ENCODE measurements at places on chromosomes 7 and 10. TPM values are rescaled to one million over a fixed set of nuclear protein-coding genes. Genes with fewer than 3 reads are reported as not detected.

CAMK2B gene
- total RNA-seq: not detected

ZPBP gene
- total RNA-seq: not detected

ERVW-1 gene
- not detected for total RNA-seq

AASS gene
- total RNA-seq: 18.9 TPM

LRRTM3 gene
- not detected for total RNA-seq

ASZ1 gene
- total RNA-seq: 0.24 TPM

TSPAN13 gene
- 33.0 TPM for total RNA-seq

CYP3A7 gene
- total RNA-seq: 1.0 TPM

CCDC146 gene
- total RNA-seq: 0.24 TPM

OPN1SW gene
- total RNA-seq: not detected

UNCX gene
- total RNA-seq: not detected

ZNF775 gene
- 22.2 TPM for total RNA-seq

OPALIN gene
- total RNA-seq: not detected

NPS gene
- not detected for total RNA-seq

MYH16 gene
- 0.26 TPM for total RNA-seq

HSPA12A gene
- total RNA-seq: 5.2 TPM

TAS2R5 gene
- 0.39 TPM for total RNA-seq

DYNC1I1 gene
- 0.13 TPM for total RNA-seq

A1CF gene
- not detected for total RNA-seq

SRRT gene
- 79.0 TPM for total RNA-seq

UPK3BL2 gene
- total RNA-seq: not detected

RPEL1 gene
- total RNA-seq: 0.13 TPM

SYT15 gene
- total RNA-seq: 0.24 TPM

TBX20 gene
- total RNA-seq: 1.2 TPM

STEAP1B gene
- 4.4 TPM for total RNA-seq

SPDYE2B gene
- not detected for total RNA-seq

PAOX gene
- 5.6 TPM for total RNA-seq

IDI2 gene
- total RNA-seq: not detected

OIT3 gene
- not detected for total RNA-seq

RUFY2 gene
- 17.8 TPM for total RNA-seq

ADAMTS14 gene
- total RNA-seq: 0.08 TPM

OGDHL gene
- total RNA-seq: 0.13 TPM

ZNF853 gene
- total RNA-seq: 5.8 TPM

ADAM22 gene
- 0.52 TPM for total RNA-seq

CELF2 gene
- total RNA-seq: 10.3 TPM

HTR5A gene
- total RNA-seq: not detected

C10orf53 gene
- not detected for total RNA-seq

PRSS1 gene
- total RNA-seq: 0.24 TPM

DNAJC12 gene
- total RNA-seq: 21.9 TPM

AHCYL2 gene
- 3.0 TPM for total RNA-seq

MRPS24 gene
- 165 TPM for total RNA-seq

GPAM gene
- total RNA-seq: 9.4 TPM

SPDYE11 gene
- not detected for total RNA-seq

GSTK1 gene
- total RNA-seq: 133 TPM

SSC4D gene
- 1.7 TPM for total RNA-seq

FFAR4 gene
- total RNA-seq: not detected

PRKG1 gene
- 6.2 TPM for total RNA-seq

CLDN12 gene
- 21.7 TPM for total RNA-seq

TBL2 gene
- total RNA-seq: 76.7 TPM

SHTN1 gene
- 2.1 TPM for total RNA-seq

CARD11 gene
- total RNA-seq: 0.16 TPM

NAPEPLD gene
- total RNA-seq: 5.2 TPM

FBXL13 gene
- 0.16 TPM for total RNA-seq

PIP gene
- not detected for total RNA-seq

ZFAND4 gene
- 5.6 TPM for total RNA-seq

TAS2R4 gene
- total RNA-seq: 0.88 TPM

PARG gene
- 14.5 TPM for total RNA-seq

GTF2IRD1 gene
- total RNA-seq: 16.5 TPM

SUN3 gene
- total RNA-seq: not detected

Data from epithelial cell of alveolus of lung (primary cell).